ENCODE measurements at places on chromosomes 12 and 14.
A peak's percentile ranks its signal among the peaks of the same experiment; 100 is the strongest.

GRCh38 chr14:54599966-54600716, 33.2 kb downstream of the SAMD4A start:
- no peak for DNase-seq

GRCh38 chr14:58200846-58201245, 897 bp downstream of the ACTR10 start:
- no peak for DNase-seq

- no peak for DNase-seq
These were observed 556.6 kb downstream of the TRHDE start for GRCh38 chr12:72828662-72829324.

DNA sequence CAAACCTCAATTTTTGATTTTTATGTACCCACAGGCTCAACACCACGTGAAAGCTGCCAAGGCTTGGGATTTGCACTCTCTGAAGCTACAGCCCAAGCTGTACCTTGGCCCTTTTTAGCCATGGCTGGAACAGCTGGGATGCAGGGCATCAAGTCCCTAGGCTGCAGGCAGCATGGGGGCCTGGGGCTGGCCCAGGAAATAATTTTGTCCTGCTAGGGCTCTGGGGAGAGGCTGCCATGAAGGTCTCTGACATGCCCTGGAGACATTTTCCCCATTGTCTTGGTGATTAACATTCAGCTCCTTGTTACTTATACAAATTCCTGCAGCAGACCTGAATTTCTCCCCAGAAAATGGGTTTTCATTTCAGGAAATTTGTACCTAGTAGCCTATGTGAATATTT, 103.7 kb downstream of the SCAF11 start:
- no peak for DNase-seq

DNA sequence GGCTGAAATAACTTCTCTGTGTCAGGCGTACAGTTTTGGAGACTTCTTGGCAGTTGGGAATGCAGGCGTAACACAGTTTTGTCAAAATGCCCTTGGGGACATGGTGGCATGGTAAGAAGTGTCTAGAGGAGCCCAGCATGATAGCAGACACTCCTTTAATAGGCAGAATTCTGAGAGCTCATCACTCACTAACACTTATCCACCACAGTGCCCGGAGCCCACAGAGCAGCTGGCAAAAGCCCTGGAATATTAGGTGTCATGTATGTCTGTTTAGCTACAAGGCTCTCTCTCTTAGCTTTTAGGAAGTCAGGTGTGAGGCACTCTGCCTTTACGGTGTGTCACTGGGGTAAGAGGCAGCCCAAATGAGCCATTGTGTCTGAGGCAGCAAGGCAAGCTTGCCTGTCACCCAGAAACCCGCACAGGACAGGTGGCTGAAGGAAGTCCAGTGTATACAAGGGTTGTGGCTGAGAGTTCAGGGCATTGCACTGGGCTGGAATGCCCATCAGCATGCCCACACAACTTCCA, 96.3 kb downstream of the ESRRB start:
- DNase-seq, result no peak

DNA sequence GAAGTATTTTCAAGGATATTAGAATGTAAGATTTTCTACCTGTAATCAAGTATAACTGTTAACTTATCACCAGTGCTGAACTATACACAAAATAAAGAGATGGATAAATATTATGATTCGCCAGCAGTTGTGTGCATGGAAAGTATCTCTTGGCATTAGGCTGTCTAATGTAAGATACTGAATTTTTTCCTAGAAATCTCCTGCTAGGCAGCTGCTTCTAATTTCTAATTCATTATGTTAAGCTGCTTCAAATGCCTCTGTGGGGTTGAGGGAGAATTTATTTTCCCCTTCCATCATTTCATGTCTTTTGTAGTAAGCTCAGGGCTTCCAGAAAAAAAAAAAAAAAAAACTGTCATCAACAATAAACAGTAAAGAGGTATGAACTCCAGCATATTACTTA, 516.0 kb downstream of the DIO2 start:
- no peak for DNase-seq

DNA sequence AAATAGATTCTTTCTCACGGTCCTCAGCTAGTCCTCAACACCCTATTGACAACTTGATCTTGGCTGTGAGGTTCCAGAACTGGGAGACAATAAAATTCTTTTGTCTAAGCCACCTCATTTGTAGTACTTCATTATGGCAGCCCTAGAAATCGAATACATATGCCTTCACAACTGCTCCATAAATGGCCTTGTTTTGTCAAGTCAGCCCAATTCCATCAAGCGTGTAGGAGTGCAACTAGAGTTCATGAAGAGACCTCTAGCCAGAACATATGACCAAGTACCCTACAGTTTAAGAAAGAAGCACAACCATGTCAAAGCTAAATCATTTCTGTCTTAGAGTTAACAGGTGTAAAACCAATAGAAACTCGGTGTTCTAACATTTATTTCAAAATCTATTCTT, 45.0 kb upstream of the PLEKHA5 start:
- no peak for DNase-seq

- DNase-seq, result no peak
These were observed 5.4 kb upstream of the RIC8B start for GRCh38 chr12:106769078-106769477.

DNA sequence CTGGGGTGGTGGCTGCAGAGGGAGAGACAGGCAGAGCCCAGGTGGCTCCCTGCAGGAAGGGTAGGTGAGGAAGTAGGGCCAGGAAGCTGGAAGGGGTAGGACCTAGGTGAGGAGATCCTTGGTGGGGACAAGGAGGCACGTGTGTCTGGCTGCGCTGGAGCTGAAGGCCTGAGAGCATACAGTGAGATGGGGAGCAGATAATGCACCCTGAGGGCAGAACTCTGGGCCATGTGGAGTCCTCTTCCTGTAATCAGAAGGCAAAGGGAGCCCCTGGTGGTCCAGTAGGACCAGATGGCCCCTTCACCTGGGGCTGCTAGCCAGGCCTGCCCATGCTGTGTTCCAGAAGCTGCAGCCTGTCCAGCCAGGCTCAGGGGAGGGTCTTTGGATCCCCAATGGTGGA, 15.3 kb upstream of the KRT80 start:
- DNase-seq, result peak; percentile 12

- DNase-seq, result no peak
These were observed 196.1 kb upstream of the ALG10B start for GRCh38 chr12:38120438-38120837.

DNA sequence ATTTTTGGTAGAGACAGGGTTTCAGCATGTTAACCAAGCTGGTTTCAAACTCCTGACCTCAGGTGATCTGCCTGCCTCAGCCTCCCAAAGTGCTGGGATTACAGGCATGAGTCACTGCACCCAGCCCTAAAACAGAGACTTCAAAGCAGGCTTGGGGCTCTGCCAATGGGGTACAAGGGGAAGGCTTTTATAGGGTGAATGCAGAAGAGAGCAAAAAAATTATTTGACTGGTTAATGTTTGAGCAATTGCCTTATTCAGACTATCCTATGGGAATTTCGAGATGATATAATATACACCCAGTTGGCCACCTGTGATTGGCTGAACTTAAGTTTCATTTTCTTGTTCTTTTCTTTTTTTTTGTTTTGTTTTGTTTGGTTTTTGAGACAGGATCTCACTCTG, 31.5 kb upstream of the ACTN1 start:
- no peak for DNase-seq

DNA sequence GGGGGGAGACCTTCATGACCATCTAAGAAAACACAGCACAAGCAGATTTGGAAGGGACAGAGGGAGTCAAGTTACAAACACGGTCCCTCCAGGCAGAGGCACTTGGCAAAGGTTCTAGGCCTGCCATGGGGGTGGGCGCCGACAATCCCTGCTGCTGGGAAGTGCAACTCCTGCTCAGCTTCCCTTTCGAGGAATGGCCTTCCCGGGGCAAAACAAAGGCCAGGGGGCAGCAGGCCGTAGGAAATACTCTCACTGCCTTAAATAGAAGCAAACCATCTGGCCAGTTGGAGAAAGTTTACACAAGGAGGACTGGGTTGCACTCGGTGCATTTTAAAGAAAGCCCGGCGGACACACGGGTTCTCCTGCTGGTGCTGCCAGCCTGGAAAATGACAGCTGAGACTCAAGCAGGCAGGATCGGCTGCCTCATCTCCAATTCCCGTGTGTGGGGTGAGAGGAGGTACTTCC, 65.8 kb downstream of the ITPK1 start:
- no peak for DNase-seq

- no peak for DNase-seq
These were observed 13.7 kb upstream of the ITGA5 start for GRCh38 chr12:54432815-54433164.

GRCh38 chr14:92603309-92604242, 90.0 kb downstream of the RIN3 start:
- peak; percentile 81 for DNase-seq

- no peak for DNase-seq
These were observed 23.4 kb downstream of the DDX47 start for GRCh38 chr12:12836571-12836970.

DNA sequence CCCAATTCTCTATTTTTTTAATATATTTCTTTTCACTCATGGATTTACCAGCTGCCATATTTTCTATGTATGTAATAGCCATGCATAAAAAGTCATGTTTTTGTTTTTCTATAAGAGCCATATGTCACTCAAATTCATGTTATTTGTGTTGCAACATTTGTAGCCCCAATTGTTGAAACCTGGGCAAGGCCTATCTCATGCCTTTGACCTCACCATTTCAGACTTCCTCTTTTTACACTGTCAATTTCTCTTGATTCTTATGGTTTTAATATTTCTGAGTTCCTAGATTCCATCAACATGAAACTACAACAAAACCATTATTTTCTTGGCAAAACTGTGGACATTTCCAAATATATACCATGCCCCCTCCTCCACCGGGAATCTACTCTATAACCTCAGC, 647.5 kb downstream of the C12orf50 start:
- no peak for DNase-seq

GRCh38 chr12:78568321-78569020, 296.1 kb upstream of the SYT1 start:
- no peak for DNase-seq

DNA sequence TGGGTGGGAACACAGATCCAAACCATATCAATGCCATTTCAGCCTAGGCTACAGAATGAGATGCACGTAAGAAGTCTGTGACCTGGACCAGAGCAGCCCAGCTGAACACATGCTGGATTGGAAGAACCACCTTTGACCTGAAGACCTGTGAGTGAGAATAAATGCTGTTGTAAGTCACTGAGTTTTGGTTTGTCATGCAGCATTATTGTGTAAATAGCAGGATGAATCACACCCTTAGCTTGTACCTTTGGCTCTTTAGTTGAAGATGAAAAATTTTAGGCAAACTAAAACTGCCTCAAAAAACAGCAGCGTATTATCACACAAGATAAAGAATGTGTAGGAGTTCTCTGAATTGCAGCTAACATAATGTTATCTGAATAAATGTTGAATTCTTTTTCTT, 199.4 kb upstream of the LRIG3 start:
- no peak for DNase-seq

DNA sequence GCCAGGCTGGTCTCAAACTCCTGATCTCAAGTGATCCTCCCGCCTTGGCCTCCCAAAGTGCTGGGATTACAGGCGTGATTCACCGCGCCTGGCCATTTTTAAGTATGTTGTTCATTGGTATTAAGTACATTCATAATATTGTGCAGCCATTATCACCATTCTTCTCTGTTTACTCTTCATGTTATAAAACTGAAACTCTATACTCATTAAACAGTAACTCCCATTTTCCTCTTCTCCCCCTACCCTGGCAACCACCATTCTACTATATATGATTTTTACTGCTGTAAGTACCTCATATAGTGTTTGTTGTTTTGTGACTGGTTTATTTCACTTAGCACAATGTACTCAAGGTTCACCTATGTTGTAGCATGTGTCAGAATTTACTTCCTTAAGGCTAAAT, 23.1 kb downstream of the METAP2 start:
- no peak for DNase-seq

- no peak for DNase-seq
These were observed 19.4 kb upstream of the CNTN1 start for GRCh38 chr12:40672741-40673271.

- DNase-seq, result no peak
These were observed 154.8 kb downstream of the PTCSC3 start for GRCh38 chr14:36021591-36022320.

DNA sequence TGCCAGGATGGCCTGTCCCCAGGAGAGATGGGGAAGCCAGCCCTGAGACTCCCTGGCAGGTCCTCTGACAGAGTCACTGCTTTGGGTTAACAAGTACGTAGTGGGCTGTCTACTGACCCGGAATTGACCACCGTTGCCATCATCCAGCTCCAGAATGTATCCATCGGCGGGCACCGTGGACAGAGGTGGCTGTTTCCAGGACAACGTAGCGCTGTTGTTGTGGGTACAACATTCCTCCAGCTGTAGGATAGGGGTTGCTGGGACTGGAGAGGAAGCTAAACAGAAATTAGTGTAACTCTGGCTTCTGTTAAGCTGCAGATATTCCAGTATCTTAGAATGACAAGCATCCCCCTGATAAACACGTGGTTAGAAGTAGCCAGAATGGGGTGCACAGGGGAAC, 56.3 kb upstream of the PYGL start:
- DNase-seq, result no peak

GRCh38 chr12:109463756-109464155, 13.3 kb downstream of the KCTD10 start:
- no peak for DNase-seq

GRCh38 chr14:91415794-91416743, 1.6 kb downstream of the CCDC88C start:
- DNase-seq, result no peak

GRCh38 chr14:100850841-100851585, 25.1 kb downstream of the MEG3 start:
- no peak for DNase-seq

- DNase-seq, result no peak
These were observed 34.9 kb upstream of the STON2 start for GRCh38 chr14:81435048-81435390.

DNA sequence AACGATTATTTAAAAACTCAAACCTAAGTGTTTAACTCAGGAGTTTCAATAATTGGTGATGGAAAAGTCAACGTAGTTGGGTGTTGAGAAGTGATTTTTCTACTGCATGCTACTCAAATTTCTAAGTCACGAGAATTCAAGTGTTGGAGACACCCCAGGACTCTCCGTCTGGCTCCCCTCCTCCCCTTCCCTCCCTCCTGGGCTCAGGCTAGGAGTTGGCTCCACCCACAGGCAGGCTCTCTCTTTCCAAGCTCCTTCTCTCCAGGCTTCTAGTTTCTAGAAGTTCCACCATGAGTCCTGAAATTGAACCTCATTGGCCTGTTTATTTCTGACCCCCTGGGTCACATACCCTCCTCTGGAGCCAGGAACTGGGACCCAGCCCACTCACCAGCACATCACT, 73.0 kb downstream of the TMEM132D start:
- DNase-seq, result no peak

GRCh38 chr12:4555804-4556203, 6.2 kb upstream of the DYRK4 start:
- no peak for DNase-seq
